Thoracic aorta (tissue), 2 donors: ENCODE measurements at places on chromosomes 13 and 19.

DNA sequence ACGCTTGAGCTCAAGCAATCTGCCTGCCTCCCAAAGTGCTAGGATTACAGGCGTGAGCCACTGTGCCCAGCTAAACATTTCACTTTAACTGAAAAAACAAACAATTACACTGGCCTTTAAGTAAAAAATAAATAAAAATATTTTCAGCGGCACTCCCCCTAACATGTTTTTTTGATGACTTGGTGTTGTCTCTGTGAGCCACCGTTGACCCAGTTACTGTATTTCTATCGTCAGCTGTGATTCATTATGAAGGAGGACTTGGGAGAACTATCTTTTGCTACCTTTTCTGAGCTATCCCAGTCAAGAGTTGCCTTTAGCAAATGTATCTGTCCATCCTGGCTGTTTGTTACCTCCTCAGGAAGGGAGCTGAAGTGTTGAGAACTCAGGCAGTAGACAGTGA is 18.5 kb upstream of the C19orf33 start:
- no peaks in the 10 kb centered on the region for H3K27me3 ChIP-seq
- DNase-seq, result no peak
- peaks cover 43% of the 10 kb centered on the region for H3K36me3 ChIP-seq
- no peak overlapping the region for H3K4me3 ChIP-seq

DNA sequence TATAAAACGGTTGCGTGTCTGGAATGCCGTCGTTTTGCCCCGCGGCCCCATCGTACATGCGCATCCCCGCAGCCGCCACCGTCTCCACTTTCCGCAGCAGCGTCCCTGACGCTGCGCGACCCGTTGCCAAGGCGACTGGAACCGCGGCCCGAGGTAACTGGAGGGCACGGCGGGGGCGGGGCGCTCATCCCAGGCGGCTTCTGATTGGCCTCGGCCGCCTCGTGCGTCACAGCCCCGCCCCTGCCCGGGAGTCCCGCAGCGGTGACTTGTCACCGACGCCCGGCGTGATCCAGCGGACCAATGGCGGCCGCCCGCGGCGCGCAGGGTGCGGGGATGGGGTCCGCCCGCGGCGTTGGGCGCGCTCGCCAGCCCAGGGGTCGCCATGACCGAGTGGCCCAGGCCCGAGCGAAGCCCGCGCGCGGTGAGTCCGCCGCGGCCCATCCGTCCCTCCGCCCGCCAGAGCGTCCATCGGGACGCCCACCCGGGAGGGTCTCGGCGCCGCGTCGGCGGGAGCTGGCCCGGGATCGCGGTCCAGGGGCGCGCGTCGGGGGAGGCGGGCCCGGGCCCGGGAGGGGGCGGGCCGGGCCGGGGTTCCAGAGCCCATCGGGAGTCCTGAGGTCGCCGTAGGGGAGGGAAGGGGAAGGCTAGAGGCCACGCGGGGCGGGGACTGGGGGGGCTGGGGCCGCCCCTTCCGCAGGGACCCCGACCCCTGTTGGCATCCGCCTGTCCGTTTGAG is at the start of gene ZSCAN1:
ZSCAN1 (plus strand) TSS at position 285 of the 736 bp plus-strand sequence. CDS start 3,812 bp downstream, outside the sequence.
- DNase-seq, result no peak
- H3K27me3 ChIP-seq, result no peaks in the 10 kb centered on the region
- H3K4me3 ChIP-seq, result peak within 1 kb of the TSS; percentile 42

GRCh38 chr13:87207280-87208003 is 463.7 kb upstream of the SLITRK5 start:
- H3K27me3 ChIP-seq, result no peaks in the 10 kb centered on the region
- H3K27ac ChIP-seq, result no peak overlapping the region
- H3K4me1 ChIP-seq, result no peaks in the 10 kb centered on the region
- DNase-seq, result no peak

DNA sequence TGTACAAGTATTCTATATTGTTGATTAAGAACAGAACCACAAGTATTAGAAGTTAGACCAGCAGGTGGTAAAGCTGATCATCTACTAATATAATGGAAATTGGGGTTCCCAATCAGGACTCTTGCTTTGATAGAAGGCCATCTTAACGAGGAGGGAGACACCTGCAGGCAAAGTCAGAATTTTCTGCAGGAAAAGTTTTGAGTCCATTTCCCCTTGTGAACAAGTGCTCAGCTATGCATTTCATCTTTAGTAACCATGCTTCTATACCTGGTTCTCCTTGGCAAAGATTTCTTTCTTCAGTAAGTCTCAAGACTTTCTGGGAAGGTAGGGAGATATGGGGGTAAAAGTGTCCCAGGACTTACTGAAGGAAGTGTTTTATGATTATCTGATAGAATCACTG is 36.1 kb upstream of the USPL1 start:
- no peaks in the 10 kb centered on the region for H3K4me1 ChIP-seq
- H3K4me3 ChIP-seq, result no peak overlapping the region
- no peaks in the 10 kb centered on the region for H3K36me3 ChIP-seq
- DNase-seq, result no peak

DNA sequence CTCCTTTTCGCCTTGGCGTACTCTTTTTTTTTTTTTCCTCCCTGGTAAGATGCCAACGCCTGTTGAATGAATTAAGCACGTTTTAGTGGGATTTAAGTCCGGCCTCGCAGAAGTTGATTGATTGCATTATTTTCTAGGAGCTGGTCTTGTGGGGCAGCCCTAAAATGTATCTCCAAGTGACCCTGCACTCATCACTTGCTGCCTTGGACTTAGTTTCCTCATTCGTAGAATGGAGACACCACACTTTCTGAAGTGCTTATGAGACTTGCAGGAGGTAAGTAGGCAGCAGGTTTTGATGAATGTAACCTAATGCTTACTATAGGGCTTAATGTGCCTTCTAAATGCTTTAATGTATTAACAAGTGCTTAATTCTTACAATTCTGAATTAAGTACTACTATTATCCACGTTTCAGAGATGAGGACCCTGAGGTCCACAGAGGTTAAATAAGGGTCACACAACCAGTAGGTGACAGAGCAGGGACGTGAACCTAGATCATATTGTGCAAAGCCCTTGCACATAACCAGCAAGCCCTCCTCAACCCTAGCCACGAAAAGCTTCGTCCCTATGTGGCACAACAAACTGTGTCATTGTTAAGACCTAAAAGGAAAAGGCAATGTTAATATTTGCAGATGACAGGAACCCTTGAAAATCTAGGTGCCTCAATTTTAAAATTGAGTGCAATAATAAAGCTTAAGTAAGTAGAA is 514 bp upstream of the ARGLU1 start:
- H3K36me3 ChIP-seq, result no peaks in the 10 kb centered on the region
- no peak for DNase-seq
- H3K4me1 ChIP-seq, result peaks cover 26% of the 10 kb centered on the region
- peak overlapping the region; percentile 96 for H3K4me3 ChIP-seq
- no peaks in the 10 kb centered on the region for H3K27me3 ChIP-seq

DNA sequence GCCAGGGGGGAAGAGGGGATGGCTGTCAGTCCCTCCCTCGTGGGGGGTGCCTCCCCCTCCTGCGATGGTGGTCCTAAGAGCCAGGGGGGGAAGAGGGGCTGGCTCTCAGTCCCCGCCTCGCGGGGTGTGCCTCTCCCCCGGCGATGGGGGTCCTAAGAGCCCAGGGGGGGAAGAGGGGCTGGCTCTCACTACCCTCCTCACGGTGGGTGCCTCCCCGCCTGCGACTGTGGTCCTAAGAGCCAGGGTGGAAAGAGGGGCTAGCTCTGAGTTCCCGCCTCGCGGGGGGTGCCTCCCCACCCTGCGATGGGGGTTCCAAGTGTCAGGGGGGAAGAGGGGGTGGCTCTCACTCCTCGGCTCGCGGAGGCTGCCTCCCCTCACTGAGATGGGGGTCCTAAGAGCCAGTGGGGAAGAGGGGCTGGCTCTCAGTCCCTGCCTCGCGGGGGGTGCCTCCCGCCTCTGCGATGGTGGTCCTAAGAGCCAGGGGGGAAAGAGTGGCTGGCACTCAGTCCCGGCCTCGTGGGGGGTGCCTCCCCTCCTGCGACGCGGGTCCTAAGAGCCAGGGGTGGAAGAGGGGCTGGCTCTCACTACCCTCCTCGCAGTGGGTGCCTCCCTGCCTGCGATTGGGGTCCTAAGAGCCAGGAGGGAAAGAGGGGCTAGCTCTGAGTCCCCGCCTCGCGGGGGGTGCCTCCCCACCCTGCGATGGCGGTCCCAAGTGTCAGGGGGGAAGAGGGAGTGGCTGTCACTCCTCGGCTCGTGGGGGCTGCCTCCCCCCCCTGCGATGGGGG is 2325.6 kb upstream of the PCDH20 start:
- H3K27me3 ChIP-seq, result no peaks in the 10 kb centered on the region
- H3K36me3 ChIP-seq, result no peaks in the 10 kb centered on the region
- H3K27ac ChIP-seq, result no peak overlapping the region
- no peak for DNase-seq
- no peak overlapping the region for H3K4me3 ChIP-seq

DNA sequence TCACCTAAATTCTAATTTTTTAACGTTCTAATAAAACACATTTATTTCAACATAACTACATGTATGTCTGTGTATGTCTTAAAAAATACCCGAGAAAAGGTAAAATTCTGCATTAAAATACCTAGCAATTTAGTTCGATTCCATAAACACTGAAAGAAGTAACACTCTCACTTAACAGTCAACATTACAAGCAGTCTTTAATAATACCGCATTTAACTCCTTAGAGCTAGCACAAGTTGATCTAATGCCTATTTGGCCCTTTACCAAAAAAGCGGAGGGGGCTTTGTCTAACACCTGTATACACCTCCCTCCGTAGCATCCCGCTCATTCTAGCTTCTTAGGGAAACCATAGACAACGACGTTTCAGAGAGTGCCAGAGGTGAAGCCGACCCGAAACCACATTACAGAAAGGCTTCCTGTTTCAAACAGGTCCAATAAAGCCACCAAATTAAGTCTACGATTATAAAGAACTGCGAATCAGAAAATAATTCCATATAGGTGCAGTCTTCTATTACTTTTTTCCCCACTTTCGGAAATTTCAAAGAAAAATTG is 1.2 kb downstream of the SPART start:
- H3K36me3 ChIP-seq, result no peaks in the 10 kb centered on the region
- H3K4me3 ChIP-seq, result peak overlapping the region; percentile 78
- no peak for DNase-seq
- peaks cover 12% of the 10 kb centered on the region for H3K4me1 ChIP-seq
- no peaks in the 10 kb centered on the region for H3K27me3 ChIP-seq

GRCh38 chr19:28899703-28900102 is 313.2 kb downstream of the UQCRFS1 start:
- no peak for DNase-seq
- H3K36me3 ChIP-seq, result no peaks in the 10 kb centered on the region
- H3K27me3 ChIP-seq, result no peaks in the 10 kb centered on the region
- H3K4me1 ChIP-seq, result no peaks in the 10 kb centered on the region
- no peak overlapping the region for H3K27ac ChIP-seq

GRCh38 chr13:43005460-43006236 is 13.6 kb upstream of the EPSTI1 start:
- DNase-seq, result no peak
- no peaks in the 10 kb centered on the region for H3K36me3 ChIP-seq
- H3K27ac ChIP-seq, result no peak overlapping the region
- H3K27me3 ChIP-seq, result no peaks in the 10 kb centered on the region

GRCh38 chr19:7159105-7159933 is 89.8 kb downstream of the ZNF557 start:
- peak overlapping the region; percentile 42 for H3K4me3 ChIP-seq
- no peaks in the 10 kb centered on the region for H3K27me3 ChIP-seq
- peaks cover 23% of the 10 kb centered on the region for H3K36me3 ChIP-seq
- DNase-seq, result peak; percentile 79
- H3K27ac ChIP-seq, result peak overlapping the region; percentile 89

DNA sequence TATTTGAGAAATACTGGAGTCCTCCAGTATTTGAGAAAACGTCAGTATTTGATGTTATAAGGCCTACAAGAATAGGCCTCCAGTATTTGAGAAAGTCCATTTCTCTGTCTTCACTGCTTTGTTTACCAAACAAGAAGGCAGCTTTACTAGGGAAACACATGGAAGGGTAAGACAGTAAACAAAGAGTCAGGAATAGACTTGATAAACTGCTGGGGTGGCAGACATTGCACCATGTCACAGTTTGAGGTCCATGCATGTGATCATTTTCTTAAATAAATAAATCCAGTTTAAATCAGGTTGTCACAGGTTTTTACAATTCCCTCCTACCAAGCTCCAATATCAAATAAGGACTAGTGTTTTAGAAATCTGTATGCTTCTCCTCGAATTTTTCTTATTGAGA is 1431.0 kb upstream of the SPRY2 start:
- no peak overlapping the region for H3K4me3 ChIP-seq
- no peak for DNase-seq
- H3K27me3 ChIP-seq, result no peaks in the 10 kb centered on the region
- H3K27ac ChIP-seq, result no peak overlapping the region
- H3K4me1 ChIP-seq, result no peaks in the 10 kb centered on the region

GRCh38 chr19:8449830-8450229 is 5.1 kb downstream of the HNRNPM start:
- no peak for DNase-seq
- peaks cover 72% of the 10 kb centered on the region for H3K4me1 ChIP-seq
- no peak overlapping the region for H3K4me3 ChIP-seq
- H3K27ac ChIP-seq, result no peak overlapping the region

DNA sequence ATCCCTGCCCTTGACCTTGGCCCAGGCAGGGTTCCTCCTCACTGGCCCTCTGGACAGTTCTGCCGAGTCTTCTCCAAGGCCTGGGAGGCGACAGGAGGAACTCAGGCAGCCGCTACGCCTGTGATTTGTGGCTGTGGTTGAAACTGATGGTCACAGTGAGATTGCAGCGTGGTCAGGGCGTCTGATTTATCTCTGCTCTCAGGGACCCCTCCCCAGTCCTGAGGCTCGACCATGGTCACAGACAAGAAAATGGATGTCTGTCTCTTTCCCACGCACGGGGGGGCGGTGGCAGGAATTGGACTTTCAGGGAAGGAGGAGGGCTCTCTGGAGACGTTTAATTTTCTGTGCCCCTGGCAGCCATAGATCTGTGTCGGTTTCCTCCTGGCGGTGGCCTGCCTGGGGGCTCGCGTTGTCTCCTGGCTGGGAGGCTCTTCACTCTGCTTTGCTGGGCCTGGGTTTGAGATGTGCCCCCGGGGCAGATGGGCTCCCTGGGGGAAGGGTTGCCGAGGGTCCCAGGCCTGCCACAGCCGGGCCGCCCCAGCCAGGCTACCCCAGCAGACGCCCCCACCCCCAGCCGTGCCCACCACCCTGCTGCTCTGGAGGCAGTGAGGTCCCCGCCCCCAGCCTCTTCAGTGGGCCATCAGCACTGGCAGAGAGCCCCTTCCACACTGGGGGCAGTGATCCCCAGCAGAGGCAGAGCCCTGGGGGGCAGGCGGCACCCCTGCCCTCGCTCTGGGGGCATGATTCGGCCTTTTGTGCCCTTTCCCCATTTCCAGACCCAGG is 167.4 kb downstream of the KDM4B start:
- no peaks in the 10 kb centered on the region for H3K4me1 ChIP-seq
- no peak overlapping the region for H3K4me3 ChIP-seq
- H3K27me3 ChIP-seq, result no peaks in the 10 kb centered on the region
- H3K36me3 ChIP-seq, result peaks cover 43% of the 10 kb centered on the region

- H3K27me3 ChIP-seq, result no peaks in the 10 kb centered on the region
- peak overlapping the region; percentile 84 for H3K4me3 ChIP-seq
- no peaks in the 10 kb centered on the region for H3K36me3 ChIP-seq
- peak; percentile 69 for DNase-seq
Observed at GRCh38 chr19:48837051-48837524, 797 bp upstream of the HSD17B14 start.

DNA sequence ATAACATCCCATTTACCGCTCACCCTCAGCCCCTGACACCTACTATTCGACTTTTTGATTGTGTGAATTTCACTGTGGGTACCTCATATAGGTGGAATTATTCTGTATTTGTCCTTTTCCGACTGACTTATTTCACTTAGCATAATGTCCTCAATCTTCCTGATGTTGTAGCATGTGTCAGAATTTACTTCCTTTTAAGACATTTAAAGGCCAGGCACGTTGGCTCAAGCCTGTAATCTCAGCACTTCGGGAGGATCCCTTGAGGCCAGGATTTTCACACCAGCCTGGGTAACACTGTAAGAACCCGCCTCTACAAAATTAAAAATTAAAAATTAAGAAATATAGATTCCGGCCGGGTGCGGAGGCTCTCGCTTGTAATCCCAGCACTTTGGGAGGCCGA is 13.0 kb downstream of the ZNF490 start:
- H3K4me1 ChIP-seq, result no peaks in the 10 kb centered on the region
- no peak for DNase-seq
- no peaks in the 10 kb centered on the region for H3K27me3 ChIP-seq
- H3K36me3 ChIP-seq, result peaks cover 11% of the 10 kb centered on the region
- H3K27ac ChIP-seq, result no peak overlapping the region
